Lower leg skin (tissue), 4 donors: ENCODE measurements at places on chromosomes 7 and 10.

DNA sequence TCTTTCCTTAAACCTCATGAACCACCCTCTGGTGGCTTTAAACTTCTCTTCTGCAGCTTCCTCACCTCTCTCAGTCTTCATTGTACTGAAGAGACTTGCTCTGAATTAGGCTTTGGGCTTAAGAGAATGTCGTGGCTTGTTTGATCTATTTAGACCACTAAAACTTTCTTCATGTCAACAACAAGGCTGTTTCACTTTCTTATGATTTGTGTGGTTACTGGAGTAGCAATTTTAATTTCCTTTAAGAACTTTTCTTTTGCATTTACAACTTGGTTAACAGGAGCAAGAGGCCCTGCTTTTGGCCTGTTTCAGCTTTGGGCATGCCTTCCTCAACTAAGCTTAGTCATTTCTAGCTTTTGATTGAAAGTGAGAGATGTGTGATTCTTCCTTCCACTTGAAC is 38.1 kb upstream of the CDHR3 start:
- DNase-seq, result no peak

- no peak for DNase-seq
Observed at GRCh38 chr10:74917481-74918077, 91.2 kb downstream of the KAT6B start.

DNA sequence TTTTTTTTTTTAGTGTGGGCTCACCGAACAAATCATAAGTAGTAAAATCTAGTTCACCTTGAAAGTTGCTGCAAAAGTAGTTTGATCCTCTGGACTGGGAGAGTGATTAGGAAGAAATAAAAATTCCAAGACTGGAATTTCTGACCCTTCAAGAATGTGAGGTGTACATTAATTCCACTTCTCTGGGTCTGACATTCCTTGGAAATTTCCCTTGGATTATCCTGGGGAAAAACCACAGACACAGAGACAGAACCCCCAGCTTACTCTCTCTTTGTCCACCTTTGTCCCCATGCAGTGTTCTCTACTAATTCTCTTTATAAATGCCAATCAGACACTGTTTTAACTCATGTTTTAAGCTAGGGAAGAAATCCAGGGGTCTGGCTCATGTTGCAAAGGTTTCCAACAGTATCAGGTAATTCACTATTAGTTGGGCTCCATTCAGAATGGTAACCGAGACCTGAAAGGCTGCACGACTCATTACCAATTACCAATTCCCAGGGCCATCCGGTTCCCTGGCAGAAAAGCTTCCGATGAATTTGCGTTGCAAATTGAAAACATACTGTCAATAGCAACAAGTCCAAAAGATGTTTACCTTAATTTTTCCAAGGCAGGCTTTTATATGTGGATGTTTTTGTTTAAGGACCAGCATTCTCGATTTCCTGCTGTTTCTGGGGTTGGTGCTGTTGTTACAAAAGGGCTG is 86.3 kb downstream of the BAMBI start:
- DNase-seq, result no peak

DNA sequence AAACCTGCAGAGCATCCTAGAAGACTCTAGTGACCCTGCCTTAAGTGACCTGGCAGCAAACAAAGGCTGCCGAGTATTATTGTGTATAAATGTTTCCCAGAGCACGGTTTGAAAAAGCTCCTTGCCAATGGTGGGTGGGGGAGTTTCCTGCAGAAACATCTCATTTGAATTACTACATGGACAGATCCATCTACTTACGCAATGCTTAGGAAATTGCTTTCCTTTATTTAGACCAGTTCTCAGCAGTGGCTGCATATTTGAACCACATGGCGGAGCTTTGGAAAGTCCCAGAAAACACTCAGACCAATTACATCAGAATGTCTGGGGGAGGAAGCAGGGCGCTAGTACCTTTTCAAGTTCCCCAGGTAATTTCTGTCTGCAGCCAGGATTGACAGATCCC is 560.9 kb downstream of the SDK1 start:
- DNase-seq, result no peak
